ENCODE measurements at places on chromosomes 2 and 18. TPM values are rescaled to one million over a fixed set of nuclear protein-coding genes. Genes with fewer than 3 reads are reported as not detected.

The REG1A gene
- total RNA-seq: not detected

The STK39 gene
- total RNA-seq: 14.1 TPM

The WNT6 gene
- total RNA-seq: 1.8 TPM

The FBXO41 gene
- total RNA-seq: 2.3 TPM

The ANKAR gene
- total RNA-seq: 9.2 TPM

The THUMPD2 gene
- 8.7 TPM for total RNA-seq

The POTEI gene
- total RNA-seq: not detected

The SLC1A4 gene
- total RNA-seq: 3.6 TPM

The SPP2 gene
- not detected for total RNA-seq

The LRRC30 gene
- not detected for total RNA-seq

The ABCG8 gene
- not detected for total RNA-seq

The DYSF gene
- total RNA-seq: 36.8 TPM

The NXPH2 gene
- not detected for total RNA-seq

The DNAH6 gene
- total RNA-seq: 0.16 TPM

The SPATA3 gene
- total RNA-seq: not detected

The ARHGAP28 gene
- 3.5 TPM for total RNA-seq
